CD4-positive, alpha-beta T cell treated with Interleukin-6 at 100 ng/mL for 8 hours (primary cell): ENCODE measurements at places on chromosomes 12 and 14.
A peak's percentile ranks its signal among the peaks of the same experiment; 100 is the strongest.

DNA sequence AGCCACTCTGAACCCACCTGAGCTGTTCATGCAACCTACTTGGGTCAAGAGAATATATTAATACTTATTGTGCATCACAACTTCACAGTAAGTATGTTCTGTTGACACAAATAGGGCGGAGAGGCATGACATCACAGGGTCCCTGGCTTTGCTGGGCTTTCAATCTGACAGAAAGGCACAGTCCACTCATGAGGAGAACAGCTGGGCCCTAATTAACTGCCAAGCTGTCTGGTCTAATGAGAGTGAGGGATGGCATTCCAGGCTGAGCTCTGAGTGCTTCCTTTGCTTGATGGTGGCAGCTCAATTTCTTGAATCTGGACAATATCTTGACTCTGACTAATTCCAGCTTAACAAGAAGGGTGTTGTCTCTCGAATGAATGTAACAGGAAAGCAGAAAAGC, 2.0 kb downstream of the EFCAB11 start:
- DNase-seq = no peak

- no peak for DNase-seq
Measured at GRCh38 chr14:98904677-98905076, 367.3 kb downstream of the BCL11B start.

- no peak for DNase-seq
Measured at GRCh38 chr14:65606460-65606859, 193.9 kb downstream of the FUT8 start.

DNA sequence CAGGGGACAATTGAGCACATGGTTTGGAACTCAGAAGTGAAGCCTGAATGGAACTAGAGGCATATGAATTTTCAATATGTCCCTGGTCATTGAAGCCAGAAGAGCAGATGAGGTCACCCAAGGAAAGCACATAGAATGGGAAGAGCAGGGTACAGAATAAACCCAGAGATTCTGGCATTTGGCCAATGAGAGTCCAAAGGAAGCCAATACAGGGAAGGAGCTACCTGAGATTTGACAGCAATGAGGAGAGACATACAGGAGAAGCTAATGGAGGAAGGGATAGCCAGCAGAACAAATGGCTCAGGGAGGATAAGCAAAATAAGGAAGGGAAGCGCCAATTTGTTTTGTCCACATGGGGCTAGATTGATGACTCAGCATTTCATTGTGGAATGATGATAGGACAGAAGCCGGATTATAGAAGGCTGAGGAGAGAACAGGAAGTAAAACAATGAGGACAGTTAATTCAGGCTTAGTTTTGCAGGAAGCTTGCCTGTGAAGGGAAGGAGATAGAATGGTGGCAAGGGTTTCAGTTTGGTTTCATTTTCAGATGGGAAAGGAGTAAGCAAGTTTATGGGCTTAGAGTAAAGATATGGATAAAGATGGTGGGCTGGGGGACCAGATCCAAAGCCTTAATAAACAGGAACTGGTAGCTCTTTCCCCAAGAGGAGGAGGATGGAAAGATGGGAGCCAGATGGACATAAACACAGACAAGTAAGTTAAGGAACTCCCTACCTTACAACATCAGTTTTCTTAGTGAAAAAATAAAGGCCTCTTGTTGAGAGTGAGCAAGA, 3.2 kb upstream of the SPTSSA start:
- no peak for DNase-seq

DNA sequence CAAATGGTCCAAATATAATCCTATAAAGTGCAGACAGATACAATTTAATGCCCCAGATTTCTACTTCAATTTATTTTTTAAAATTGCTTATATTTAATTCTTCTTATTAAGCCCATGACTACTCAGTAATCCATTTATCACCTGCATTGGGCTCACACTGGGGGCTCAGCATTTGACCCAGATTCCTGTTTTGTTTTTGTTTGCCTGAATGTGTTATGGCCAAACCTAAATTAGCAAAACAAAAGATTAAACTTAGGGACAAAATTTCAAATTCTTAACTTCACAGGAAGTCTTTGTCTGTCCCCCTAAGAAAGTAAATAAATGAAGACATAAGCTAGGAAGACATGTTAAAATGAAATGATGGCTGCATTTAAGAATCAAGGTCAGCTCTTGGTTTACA, 322.3 kb downstream of the RMST start:
- no peak for DNase-seq

- no peak for DNase-seq
Measured at GRCh38 chr12:54363618-54364017, 668 bp downstream of the GPR84 start.

- DNase-seq = no peak
Measured at GRCh38 chr14:20999591-20999990, 498 bp downstream of the SLC39A2 start.

- DNase-seq = no peak
Measured at GRCh38 chr12:116043659-116044535, 233.6 kb downstream of the MED13L start.

GRCh38 chr14:75229661-75230139, 48.9 kb upstream of the FOS start:
- DNase-seq = no peak

DNA sequence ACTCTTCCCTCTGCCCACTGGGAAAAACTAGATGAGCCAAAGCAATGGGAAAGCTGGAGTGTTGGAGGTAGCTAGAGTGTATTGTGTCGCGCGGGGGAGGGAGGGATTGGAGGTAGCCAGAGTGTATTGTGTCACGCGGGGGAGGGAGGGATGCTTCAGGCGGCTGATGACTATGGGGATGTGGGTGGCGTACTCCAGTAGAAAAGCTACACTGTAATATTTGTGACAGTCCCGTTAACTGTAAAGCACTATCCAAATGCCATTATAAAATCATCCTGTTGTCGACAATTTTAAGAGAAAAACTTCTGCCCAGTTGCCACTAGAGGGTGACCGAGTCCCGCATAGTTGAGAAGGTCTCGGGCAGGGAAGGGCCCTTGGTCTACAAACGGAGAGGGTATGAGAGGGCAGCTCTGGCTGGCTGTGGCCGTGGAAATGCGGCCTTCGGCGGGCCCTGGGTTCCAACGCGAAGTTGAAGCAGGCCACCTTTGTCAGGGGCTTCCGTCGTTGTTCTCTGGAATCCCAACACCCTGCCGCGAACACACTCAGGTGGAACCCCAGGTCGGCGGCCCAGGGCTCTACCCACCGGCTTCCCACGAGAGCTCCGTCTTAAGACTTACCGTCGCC, 15.1 kb upstream of the PLEK2 start:
- peak; percentile 72 for DNase-seq

- no peak for DNase-seq
Measured at GRCh38 chr12:52916216-52916615, 11.3 kb upstream of the KRT8 start.

DNA sequence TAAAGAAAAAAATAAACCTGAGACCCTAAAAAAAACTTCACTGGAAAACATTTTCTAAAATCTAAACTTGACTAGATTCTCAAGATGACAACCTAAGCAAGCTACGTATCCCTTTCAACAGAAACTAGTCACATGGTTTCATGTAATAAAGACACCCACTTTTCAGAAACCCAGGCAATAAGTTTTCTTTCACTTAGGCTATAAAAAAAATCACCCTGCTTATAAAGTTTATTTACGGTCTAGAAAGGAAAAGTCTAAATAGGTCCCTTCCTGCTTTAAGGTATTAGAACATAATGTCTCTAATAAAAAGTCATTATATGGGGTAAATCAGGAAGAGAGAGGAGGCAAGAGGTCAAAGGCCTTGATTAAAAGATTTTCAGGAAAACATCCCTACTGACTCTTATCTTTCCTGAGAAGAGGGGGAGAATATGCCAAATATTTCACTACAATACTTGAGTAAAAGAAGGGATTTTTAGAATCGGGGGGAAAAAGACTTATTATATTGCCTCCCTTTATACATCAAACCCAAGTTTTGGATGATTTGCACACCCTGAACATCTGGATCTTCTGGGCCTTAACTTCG, 9.5 kb downstream of the CLIP1 start:
- no peak for DNase-seq

DNA sequence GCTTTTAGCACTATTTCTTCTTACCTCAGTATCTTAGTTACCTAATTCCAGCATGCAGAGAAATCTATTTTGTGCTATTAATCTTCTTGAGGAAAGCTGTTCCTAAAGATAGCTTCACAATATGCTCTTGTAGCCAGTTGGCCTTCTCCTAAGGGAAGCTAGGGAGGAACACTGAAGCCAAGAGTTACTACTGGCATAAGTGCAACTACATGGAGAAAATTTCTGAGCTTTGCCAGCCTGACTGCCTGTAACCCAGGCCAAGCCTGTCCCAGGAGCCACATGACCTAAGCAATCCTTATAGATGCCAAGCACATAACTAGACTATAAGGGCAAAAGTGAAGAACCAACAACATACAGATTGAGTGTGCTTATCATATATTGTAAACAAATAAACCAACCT, 890.2 kb downstream of the FLRT2 start:
- no peak for DNase-seq

GRCh38 chr12:1391722-1392121, 202.7 kb downstream of the FBXL14 start:
- DNase-seq = no peak

DNA sequence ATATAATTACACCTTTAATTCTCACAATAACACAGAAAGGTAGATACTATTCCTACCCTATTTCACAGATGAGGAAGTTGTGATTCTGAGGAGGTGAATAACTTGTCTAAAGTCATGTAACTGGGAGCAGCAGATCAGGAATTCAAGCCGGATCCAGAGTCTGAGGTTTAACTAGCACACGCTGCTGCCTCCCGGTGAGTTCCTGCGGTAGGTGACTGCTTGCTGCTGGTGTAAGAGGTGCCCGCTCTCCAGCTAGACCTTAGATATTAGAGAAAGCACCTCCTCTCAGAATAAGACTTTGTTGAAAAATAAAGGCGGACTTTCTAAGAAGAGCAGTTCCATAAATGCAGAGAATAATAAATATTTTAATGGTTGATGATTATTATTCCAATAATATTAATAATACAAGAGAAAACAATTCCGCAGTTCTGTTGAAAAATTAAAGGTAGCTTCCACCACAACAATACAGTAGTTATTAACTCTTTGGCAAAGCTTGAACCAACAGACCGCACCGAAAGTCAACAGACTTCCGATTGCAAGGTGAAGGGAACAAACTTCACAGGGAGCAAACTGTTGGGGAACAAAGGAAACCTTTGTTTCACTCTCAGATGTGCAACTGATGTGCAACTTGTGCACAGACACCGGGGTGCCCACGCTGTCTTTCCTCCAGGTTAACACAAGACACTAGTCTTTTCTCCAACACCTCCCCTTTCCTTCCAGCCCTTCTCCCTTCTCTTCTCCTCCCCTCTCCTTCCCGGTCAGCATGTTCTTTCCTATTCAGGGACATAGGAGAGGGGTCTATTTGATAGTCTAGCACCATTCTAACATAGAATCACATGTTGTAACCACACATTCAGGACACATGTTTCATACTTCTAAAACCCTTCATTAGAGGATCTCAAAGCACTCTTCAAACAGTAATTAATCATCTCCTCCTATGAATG, 73.2 kb upstream of the EGLN3 start:
- no peak for DNase-seq

DNA sequence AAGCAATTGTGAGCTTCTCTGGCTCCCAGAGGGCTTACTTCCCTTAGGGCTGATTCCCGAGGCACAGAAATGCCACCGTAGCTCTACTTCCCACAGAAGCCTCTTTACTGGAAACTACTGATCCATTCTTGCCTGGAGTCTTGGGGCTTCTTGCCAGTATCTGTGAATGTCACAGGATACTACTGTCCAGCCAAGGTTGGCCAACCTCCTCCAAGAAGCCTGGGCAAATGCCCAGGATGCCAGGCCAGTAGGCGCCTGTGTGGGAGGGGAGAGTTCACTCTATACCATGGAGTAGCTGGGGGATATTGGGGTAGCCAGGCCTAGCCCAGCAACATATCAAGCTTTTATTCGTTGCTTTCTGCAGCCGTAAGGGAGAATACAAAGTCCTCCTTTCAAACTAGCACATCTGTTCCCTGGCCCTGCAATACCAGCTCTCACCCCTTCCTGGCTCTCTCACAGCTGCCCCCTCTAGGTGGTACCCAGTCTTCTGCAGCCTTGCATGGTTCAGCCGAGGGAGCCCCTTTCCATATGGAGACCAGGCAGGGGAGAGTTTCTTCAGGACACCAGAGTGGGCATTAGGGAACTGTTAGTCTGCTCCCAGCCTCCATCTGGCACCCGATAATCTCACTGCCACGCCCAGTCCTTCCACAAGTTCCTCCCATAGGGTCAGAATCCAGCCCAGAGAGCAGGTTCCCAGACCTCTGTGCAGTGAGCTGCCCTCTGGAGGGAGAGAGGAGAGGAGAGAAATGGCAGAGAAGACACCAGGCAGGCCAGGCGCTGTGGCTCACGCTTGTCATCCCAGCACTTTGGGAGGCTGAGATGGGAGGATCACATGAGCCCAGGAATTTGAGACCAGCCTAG, 24.3 kb upstream of the PLEK2 start:
- no peak for DNase-seq

- DNase-seq = no peak
Measured at GRCh38 chr12:7327918-7328317, 24.0 kb downstream of the ACSM4 start.

GRCh38 chr12:119730381-119730780, 62.4 kb downstream of the PRKAB1 start:
- no peak for DNase-seq
